Aorta (tissue), 5 donors: ENCODE measurements at places on chromosomes 1 and 21. TPM values are rescaled to one million over a fixed set of nuclear protein-coding genes. Genes with fewer than 3 reads are reported as not detected.

DNA sequence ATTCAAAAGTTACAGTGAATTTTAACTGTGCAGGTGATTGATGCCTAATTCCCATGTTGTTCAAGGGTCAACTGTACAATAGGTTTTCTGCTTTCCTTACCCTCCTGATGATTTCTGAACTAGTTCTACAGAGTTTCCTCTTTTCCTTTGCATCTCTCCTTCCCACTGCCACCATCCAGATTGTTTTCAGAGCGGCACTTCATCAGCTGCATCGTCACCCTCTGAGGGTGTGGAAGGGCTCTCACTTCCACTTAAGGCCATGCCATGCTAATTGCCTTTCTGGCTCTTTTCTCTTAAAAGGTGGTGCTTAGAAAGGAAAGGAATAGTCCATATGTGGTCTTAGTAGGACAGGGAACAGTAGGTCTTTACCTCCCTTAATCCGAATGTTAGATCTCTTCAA lies 39.1 kb downstream of the DISC1 start:
- H3K27me3 ChIP-seq = no peaks in the 10 kb centered on the region
- H3K27ac ChIP-seq = no peak overlapping the region
- no peaks in the 10 kb centered on the region for H3K4me1 ChIP-seq
- H3K36me3 ChIP-seq = no peaks in the 10 kb centered on the region

CYP2J2 gene
- polyA plus RNA-seq = 0.51 TPM

PRMT2 gene
- polyA plus RNA-seq = 140 TPM

DNA sequence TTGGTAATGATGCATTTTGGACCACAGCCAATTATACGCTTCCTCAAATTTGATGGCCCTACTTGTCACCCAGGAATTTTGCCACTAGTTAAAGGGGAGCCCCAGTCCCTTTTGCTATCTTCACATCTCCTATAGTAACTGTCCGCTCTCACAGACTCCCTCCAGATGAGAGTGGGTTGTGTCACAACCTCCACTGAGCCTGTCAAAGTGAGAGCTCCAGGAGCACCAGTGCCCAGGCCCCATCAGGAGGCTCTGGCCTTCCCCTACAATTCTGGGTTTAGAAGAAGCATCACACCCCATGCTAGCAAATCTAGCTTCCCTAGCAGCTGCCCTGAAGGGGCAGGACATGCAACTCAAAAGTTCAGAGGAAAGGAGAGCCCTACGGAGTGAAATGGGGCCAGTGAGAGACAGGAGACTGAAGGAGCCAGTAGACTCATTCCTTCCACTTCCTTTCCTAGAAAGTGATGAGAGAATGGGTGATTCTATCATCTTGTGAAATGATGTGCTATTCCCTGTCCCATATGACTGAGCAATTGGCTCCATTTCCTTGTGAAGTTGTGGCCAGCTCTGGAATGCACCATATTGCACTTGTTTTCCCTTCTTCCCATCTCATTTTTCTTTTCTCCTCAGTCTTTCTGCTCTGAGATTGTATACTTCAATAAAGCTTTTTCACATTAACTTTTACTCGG lies 541.3 kb downstream of the DPYD start:
- H3K4me3 ChIP-seq = no peak overlapping the region
- H3K4me1 ChIP-seq = peaks cover 2% of the 10 kb centered on the region
- no peaks in the 10 kb centered on the region for H3K27me3 ChIP-seq
- H3K27ac ChIP-seq = no peak overlapping the region
- no peak for DNase-seq
- H3K36me3 ChIP-seq = no peaks in the 10 kb centered on the region

FASLG gene
- polyA plus RNA-seq = not detected

GRCh38 chr21:31220575-31220974 lies 123.5 kb downstream of the TIAM1 start:
- no peaks in the 10 kb centered on the region for H3K27me3 ChIP-seq
- H3K4me3 ChIP-seq = no peak overlapping the region
- H3K36me3 ChIP-seq = no peaks in the 10 kb centered on the region
- H3K27ac ChIP-seq = no peak overlapping the region

- H3K27me3 ChIP-seq = no peaks in the 10 kb centered on the region
- H3K36me3 ChIP-seq = no peaks in the 10 kb centered on the region
- no peak overlapping the region for H3K4me3 ChIP-seq
- H3K4me1 ChIP-seq = no peaks in the 10 kb centered on the region
Observed at GRCh38 chr1:17244821-17245740, 3.8 kb upstream of the PADI3 start.

DNA sequence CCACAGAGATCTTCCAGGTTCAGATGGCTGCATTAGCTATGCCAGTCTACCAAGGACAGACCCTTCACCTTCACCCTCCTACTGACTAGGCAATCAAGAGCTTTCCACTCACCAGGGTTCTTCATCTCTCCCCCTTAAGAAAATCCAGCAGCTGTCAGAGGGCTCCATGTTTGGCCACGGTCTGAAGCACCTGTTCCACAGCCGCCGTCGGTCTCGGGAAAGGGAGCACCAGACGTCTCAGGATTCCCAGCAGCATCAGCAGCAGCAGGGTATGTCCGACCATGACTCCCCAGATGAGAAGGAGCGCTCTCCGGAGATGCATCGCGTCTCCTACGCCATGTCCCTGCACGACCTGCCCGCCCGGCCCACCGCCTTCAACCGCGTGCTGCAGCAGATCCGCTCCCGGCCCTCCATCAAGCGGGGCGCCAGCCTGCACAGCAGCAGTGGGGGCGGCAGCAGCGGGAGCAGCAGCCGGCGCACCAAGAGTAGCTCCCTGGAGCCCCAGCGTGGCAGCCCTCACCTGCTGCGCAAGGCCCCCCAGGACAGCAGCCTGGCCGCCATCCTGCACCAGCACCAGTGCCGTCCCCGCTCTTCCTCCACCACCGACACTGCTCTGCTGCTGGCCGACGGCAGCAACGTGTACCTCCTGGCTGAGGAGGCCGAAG lies 13.8 kb downstream of the TMCC2 start:
- peak; percentile 37 for DNase-seq
- H3K27ac ChIP-seq = no peak overlapping the region
- no peak overlapping the region for H3K4me3 ChIP-seq
- no peaks in the 10 kb centered on the region for H3K27me3 ChIP-seq
- no peaks in the 10 kb centered on the region for H3K36me3 ChIP-seq

DNA sequence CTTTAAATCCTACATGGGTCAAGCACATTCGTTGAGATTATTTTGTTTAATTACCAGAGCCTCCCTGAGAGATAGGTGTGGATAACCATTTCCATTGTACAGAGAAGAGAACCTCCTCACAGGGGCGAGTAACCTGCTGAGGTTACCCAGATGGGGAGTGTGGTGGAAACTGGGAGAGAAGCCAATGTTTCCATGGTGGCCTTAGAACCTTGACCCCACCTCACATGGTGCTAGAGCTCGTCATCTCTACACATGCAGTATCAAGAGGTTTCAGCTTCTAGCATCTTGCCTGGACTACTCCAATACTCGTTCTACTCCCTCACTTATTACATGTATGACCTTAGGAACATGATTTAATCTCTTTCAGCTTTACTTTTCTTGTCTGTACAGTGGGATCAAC lies 4.8 kb downstream of the REG4 start:
- H3K27ac ChIP-seq = no peak overlapping the region
- H3K27me3 ChIP-seq = no peaks in the 10 kb centered on the region
- no peak for DNase-seq
- no peaks in the 10 kb centered on the region for H3K4me1 ChIP-seq
- no peaks in the 10 kb centered on the region for H3K36me3 ChIP-seq
- no peak overlapping the region for H3K4me3 ChIP-seq

- H3K27ac ChIP-seq = no peak overlapping the region
- no peak overlapping the region for H3K4me3 ChIP-seq
- no peak for DNase-seq
- H3K4me1 ChIP-seq = no peaks in the 10 kb centered on the region
- no peaks in the 10 kb centered on the region for H3K27me3 ChIP-seq
Observed at GRCh38 chr21:15840406-15840805, 110.6 kb downstream of the USP25 start.

IL20 gene
- not detected for polyA plus RNA-seq

ADAM30 gene
- not detected for polyA plus RNA-seq

DNA sequence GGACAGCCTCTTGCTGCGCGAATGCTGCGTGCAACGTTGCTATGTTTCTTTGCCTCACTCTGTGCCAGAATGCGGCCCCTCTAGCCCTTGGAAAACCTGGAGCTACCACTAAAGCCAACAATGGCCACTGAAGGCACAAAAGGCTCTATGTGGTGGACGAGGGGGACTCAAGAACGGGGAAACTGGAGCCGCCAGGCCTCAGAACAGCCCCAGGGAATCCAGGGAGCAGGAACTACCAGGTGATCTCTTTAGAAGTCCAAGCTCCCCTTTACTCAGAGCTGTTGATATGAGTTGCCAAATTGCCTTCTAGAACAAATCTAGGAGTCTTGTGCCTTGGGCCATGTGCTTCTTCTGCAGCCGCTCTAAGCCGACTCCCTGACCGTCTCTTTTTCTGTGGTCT lies 113.8 kb upstream of the ERRFI1 start:
- no peaks in the 10 kb centered on the region for H3K27me3 ChIP-seq
- H3K4me1 ChIP-seq = peaks cover 4% of the 10 kb centered on the region
- no peak overlapping the region for H3K4me3 ChIP-seq
- DNase-seq = no peak

OXCT2 gene
- 0.08 TPM for polyA plus RNA-seq
